NCI-H82 (cell line): ENCODE measurements at places on chromosomes 16 and 17.

- DNase-seq, result no peak
Observed at GRCh38 chr17:8572764-8573163, 57.8 kb downstream of the MYH10 start.

DNA sequence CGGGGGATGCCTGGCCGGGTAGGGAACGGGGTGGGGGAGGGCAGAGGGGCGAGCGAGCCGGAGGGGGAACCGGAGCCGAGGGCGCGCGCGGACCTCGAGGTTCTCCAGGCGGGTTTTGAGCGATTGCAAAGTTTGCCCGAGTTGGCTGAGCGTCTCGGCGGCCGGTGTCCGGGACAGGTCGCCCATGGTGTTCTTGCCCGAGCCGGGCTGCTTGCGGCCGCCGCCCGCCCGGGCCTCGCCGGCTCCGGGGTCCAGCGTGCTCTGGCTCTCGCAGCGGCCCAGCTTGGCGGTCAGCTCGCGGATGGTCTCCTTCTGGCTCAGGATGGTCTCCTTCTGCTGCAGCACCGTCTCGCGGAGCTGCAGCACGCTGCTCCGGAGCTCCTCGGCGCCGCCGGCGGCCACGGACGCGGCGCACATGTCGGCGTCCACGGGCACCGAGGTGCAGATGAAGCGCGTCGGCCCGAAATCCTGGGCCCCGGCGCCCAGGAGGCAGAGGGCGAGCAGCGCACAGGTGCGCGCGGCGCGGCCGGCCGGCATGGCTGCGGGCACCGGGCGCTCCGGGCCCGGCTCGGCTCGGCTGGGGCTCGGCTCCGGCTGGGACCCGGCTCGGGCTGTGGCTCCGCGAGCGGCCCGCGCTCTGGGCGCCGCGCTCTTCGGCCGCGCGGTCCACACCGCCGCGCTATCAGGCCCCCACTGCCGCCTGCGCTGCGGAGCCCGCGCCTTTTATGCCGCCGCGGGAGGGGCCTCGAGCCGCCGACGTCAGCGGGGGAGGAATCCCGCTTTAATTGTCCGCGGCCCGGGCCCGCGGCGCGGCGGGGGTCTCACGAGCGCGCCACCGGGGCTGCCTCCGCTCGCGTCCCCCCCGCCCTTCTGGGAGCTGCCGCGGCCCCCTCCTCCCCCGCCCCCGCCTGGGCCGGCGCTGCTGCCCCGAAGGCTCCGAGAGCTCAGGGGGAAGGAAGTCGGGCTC, at the start of gene NPTX1:
Gene NPTX1 (minus strand): TSS at position 698 of the 967 bp plus-strand sequence. CDS start 161 bp downstream, at position 537.
- peak; percentile 92 for DNase-seq

- DNase-seq, result peak; percentile 68
Observed at GRCh38 chr17:35568561-35568960, 7.9 kb upstream of the SLFN14 start.

DNA sequence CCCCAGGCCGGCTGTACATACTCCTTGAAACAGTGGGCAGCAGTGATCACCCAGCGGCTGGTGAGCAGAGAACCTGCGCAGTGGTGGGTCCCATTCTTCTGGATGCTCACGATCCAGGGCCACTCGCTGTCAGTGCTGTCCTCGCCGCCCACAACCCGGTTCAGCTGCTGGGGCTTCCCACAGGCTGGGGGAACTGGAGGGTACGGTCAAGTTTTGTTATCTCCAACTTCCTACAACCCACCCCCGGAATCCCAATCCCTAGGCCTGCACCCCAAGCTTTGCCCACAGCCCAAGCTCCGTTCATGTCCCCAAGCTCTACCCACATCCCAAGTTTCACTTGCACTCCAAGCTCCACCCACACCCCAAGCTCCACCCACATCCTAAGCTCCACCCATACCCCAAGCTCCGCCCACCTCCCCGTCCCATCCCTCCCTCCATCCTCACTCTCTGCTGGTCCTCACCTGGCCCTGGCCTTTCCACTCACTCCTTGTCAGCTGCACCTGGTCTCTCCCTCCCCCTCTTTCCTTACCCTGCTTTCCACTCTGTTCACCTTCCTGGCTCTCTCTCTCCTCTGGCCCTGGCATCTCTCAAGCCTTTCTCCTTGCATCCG, 1.8 kb downstream of the PRSS22 start:
- DNase-seq, result peak; percentile 36

GRCh38 chr16:46949241-46949892, 24.1 kb downstream of the DNAJA2 start:
- DNase-seq, result no peak

DNA sequence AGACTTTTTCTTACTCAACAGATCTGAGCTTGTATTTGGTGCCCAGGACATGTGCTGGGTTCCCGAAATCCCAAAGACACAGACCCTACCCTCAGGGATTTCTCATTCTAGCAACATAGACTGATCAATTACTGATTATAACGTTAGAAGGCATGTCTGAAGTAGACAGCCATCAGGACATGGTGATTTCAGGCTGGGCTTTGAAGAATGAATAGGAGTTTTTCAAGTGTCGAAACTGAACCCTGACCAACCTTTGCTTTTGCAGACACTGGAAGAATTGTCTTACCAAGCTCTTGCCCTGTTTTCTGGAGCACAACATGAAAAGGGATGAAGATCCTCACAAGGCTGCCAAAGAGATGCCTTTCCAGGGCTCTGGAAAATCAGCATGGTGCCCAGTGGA, 40.0 kb upstream of the IL21R start:
- DNase-seq, result no peak

- DNase-seq, result no peak
Observed at GRCh38 chr17:76536511-76537287, 810 bp downstream of the CYGB start.

GRCh38 chr17:71632328-71632727, 488.5 kb upstream of the SOX9 start:
- no peak for DNase-seq

DNA sequence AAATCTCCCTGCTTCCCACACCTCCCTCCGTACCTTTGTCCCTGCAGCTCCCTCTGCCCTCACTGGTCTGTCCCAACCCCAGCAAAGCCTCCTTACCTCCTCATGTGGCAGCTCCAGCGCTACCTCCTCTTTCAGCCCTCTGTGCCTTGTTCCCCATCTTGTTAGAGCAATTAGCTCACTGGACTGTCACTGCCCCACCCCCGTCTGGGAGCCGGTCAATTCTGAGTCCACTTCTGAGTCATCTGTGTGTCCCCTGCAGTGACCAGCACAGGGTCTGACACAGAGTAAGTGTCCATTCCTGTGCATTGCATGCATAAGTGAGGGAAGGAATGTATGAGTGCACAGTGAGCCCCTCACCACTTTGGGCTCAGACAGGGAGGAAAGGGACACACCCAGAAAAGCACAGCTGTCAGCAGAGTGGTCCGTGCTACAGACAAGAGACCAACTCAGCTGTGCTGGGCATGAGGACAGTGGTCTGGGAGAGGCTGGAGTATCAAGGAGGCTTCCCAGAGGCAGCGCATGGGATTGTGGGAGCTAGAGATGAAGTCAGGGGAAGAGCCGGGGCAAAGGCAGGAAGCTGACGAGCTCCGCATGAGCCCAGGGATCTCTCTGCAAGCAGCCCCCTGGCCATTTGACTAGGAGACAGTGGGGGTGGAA, 45.9 kb downstream of the PITPNM3 start:
- no peak for DNase-seq

DNA sequence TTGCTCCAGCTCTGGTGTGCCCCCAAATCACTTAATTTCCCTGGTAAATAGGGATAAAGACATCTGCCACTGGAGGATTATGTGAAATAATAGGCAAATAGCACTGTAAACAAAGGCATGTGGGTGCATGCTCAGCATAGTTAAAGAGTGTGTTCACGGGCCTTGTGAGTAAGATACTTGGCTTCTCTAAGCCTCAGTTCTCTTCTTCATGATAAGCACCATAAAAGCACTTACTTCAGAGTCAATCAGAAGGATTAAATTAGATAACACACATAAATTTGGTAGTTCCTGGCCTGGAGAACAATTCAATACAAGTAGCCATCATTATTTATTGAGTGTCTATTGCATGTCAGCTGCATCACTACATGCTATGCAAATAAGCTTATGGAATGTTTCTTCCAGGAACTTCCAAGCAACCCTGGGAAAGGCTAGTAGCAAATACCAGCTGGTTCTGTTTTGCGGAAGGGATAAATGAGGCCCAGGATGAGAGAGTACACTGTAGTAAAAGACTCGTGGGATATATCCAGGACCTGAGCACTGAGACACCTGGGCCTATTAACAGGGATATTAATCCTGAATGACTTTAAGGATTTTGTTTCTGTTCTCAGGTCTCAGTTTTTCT, 14.5 kb downstream of the CCL11 start:
- DNase-seq, result peak; percentile 75

DNA sequence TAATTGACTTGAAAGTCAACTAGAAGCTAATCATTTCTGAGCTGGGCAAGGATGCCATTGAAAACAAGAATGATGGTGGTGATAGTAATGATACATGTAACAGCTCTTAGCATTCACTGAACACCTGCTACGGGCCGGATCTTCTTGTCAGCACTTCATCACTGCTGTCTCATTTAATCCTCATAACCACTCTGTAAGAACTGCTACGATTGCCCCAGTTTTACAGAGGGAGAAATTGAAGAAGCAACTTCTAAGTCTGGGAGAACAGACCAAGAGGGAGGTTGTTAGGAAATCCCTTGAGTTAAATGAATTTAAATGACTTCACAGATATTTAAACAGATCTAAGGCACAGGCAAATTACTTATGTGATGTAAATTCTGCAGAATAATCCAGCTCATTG, 7.0 kb upstream of the GAN start:
- peak; percentile 27 for DNase-seq

DNA sequence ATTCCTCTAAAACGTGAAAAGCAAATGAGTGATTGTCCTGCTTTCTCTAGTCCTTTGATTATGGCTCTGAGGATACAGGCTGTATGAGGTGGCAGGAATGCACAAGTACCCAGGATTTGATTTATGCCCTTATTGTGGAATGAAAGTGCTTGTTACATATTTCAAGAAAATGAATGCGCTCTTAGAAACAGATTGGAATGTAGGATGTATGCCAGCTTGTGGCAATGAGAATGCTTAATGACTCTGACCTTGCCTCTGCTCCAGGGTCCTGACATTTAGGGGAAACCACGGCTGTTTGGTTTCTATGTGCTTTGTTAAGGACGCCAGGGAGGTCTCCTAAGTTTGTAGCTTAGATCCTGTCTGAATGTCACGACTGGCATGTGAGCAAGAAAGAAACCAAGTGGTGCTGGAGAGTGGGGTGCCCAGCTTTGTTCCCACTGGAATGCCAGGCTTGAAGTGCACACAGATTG, 22.0 kb downstream of the PRCD start:
- DNase-seq, result no peak

- DNase-seq, result no peak
Observed at GRCh38 chr16:66293932-66294331, 72.6 kb upstream of the CDH5 start.

DNA sequence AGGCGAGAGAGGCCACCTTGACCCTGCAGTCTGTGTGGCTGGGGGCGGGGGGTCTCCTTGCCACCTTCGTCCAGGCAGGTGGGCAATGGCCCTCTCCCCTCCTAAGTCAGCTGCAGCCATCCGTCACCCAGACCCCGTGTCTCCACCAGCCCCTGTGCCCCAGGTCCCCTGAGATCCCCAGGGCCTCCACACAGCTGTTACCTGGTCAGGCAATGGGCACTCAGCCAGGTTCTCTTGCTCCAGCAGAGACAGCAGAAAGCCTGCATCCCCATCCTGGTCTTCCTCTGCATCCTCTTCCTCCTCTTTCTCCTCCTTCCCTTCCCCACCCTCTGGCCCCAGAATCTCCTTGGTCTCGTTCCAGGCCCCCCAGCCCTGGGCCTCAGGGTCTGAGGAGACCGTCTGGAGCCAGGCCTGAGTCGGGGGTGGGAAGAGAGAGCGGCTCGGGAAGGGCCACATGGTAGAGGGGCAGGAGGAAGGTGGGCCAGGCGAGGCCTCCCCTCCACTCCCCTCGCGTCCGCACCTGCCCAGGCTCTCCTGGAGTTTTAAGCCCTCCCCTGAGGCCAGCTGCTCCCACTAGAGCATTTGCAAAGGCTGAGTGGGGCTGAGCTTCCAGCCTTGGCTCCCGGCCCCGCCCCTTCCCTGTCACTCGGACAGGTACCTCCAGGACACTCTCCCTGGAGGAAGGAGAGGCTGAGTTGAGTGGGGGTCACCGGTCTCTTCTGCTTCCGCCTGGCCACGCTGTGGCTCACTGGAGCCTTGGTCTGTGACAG, at the start of gene PABPN1L:
Gene PABPN1L (minus strand): TSS at position 510 of the 770 bp plus-strand sequence. CDS start 54 bp downstream, at position 456.
- peak; percentile 41 for DNase-seq

DNA sequence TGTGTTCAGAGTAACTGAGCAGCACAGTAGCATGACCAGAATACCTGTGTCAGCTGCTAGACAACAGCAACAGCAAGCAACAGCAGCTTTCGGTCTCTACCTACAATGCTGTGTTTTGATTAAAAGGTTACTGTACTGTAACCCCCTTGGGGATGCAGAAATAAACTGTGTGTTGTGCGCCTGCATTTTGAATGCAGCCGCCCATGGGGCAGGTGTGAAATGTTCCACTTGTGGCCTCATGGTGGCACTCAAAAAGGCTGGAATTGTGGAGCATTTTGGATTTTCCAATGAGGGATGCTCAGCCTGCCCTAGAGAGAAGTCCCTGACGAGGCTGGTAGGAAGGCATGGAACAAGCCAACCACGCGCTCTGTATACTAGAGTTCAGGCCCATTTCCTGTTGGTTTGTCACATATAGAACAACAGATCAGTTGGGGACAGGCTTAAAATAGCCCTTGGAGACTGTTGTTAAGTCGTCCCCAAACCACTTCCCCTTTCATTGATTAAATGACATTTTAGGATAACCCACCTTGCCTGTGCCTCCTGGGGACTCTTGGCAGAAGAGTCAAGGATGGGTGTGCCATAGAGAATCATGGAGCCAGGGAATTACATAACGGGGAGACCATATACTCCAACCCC, 27.1 kb downstream of the SCPEP1 start:
- peak; percentile 28 for DNase-seq

DNA sequence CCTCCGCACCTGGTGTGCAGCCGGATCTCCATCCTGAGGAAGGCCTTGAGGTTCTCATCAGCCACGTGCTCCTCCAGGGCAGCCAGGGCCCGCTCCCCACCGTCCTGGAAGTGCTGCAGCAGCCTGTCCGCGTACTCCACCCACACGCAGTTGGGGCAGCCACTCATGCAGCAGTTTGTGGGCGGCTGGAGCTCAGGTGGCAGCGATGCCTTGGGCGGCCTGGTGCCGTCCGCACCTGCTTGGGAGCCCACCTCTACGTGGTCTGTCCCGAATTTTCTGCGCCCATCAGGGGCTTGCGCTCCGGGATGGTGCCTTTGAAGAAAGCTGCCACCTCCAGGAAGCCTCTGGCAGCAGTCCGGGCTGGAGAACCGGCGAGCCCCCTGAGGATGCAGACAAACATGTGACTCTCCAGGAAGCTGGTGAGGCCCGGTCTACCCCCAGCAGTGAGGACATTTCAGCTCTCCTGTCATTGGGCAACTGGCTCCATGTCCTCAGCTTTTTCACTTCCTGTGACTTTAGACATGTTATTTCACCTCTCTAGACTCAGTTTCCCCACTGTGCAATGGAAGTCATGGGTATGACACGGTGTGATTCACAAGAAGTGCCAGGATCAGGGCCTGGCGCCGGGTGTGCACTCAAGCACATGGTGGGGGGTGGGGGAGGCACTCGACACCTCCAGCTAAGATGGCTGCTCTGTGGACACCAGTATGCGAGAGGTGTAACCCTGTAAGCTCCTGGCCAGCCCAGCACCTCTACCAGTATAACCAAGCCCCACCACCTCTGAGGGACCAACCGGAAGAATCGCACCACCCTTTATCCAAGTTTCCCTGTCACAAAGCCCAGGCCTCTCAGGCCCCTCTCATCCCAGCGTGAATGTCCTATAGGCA, 957 bp downstream of the OXLD1 start:
- peak; percentile 61 for DNase-seq
